NCI-H1092 (cell line): ENCODE measurements at places on chromosomes 7 and 10.
A peak's percentile ranks its signal among the peaks of the same experiment; 100 is the strongest.

- DNase-seq = no peak
Observed at GRCh38 chr10:24674892-24675632, 48.6 kb downstream of the ARHGAP21 start.

DNA sequence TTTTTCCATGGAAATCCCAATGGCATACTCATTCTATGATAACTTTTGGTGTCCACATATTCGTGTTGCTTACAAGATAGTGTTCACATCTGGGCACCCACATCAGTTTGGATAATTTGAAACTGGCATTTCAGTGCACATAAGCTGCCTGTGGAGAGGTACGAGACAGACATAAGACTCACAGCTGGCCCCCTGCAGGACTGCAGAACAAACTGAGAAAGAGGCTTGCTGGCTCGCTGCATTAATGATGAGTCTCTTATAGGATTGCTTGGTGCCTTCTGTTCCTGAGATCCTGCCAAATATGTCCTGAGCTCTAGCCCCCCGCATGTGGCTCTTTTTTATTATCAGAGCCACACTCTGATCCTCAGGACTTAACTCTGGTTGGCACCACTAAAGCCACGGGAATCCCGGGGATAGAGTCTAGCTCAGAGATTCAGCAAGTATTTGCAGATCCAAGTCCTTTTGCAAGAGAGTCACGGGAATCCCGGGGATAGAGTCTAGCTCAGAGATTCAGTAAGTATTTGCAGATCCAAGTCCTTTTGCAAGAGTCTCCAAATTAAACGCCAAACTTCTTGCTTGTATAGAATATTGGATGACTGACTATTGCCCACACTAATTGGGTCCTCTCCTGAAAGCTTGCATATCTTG lies 34.0 kb upstream of the JCAD start:
- DNase-seq = no peak

DNA sequence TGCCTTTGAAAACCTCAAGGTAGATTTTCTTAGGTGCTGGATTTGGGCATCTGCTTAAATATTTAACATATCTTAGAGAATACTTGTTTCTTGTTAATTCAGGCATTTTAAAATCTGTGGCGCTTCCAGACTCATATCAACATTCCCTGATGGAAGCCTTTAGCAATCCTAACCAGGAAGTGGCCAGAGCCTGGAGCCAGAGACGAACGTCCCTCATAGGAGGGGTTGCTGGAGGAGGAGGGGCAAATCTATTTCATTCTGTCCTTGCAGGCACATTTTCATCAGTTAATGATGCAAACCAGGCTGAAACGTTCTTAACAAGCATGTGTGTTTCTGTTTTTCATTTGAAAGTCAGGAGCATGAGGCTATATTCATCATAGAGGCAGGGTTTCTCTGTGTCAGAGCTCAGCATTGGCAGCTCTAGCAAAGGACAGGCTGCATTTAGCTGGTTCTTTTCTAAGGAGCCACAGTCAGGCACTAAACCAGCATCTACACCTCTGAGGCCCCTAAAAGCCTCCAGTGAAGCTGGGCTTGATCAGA lies 17.8 kb upstream of the IFIT2 start:
- DNase-seq = peak; percentile 48

GRCh38 chr7:49638166-49638565 lies 135.3 kb upstream of the VWC2 start:
- no peak for DNase-seq
